ENCODE measurements at places on chromosomes 6 and 20.
A peak's percentile ranks its signal among the peaks of the same experiment; 100 is the strongest.

DNA sequence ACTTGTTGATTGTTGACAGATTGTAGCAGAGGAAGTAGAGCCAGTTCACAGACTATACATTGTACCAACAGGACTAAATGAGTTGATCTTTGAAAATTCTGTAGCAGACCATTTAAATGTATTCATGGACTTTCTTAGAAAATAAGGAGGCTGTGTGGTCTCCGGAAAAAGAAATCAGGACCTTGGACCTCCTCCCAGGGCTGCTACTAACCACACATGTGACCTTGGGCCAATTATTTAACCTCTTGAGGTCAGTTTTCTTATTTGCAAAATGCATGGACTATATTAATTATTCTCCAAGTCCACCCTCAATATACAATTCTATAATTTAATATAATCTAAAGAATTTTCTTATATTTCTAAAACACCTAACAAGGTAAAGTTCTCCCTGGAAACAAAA lies 492.0 kb upstream of the JAG1 start:
- no peak for DNase-seq

GRCh38 chr20:63701329-63702035 lies 5.0 kb downstream of the TNFRSF6B start:
- no peak for DNase-seq

DNA sequence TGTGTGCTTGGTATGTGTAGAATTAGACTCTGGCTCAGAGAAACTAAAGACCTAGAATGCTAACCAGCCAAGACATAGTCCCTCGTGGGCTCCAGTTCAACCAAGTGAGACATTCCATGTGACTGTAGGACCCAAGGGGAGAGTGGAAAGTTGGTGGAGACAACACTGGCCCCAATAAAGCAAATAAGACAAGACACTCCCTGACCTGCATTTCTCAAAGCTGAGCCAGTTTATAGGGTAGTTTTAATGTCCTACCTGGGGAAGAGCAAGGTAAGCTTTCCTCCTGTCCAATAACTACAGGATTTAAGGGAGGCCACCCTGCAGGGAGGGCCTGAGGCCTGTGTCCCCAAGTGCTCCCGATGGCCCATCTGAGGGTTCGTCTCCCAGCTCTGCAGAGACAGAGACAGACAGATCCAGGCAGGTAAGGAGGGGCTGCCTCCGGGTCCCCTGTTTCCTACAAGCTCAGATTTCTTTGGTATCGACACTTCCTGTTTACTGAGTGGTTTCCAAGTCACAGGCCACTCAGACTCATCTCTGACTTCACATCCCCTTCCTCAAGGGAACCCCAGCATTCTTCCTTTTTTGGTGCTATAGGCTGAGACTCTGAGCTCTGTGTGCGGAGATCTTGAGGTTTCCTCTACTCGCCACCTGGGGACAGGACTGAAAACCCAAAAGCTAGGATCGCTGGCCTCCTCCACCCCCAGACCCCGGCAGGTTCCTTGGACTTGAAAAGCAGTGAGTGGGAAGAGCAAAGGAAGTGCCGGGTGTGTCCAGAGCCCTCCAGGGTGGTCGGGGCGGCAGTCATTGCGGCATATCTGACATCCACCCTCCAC lies 92.4 kb downstream of the PRND start:
- no peak for DNase-seq

DNA sequence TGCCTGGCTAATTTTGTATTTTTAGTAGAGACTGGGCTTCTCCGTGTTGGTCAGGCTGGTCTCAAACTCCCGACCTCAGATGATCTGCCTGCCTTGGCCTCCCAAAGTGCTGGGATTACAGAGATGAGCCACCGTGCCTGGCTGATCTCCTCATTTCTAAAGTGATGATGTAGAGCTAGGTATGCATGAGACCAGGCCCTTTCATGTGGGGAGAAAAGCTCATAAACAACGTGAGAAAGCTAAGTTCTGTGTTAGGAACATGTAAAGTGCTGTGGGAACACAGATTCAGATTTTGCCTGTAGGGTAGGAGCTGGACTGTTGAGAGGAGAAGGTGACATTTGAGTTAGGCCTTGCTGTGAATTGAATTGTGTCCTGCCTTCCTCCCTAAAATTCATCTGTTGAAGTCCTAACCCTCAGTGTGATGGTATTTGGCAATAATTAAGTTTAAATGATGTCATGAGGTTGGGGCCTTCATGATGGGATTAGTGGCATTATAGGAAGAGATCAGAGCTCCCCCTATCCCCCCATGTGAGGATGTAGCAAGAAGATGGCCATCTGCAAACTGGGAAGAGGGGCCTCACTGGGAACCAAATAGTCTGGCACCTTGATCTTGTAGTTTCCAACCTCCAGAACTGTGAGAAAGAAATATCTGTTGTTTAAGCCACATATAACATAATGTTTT lies 49.2 kb downstream of the SCAND1 start:
- DNase-seq, result no peak

DNA sequence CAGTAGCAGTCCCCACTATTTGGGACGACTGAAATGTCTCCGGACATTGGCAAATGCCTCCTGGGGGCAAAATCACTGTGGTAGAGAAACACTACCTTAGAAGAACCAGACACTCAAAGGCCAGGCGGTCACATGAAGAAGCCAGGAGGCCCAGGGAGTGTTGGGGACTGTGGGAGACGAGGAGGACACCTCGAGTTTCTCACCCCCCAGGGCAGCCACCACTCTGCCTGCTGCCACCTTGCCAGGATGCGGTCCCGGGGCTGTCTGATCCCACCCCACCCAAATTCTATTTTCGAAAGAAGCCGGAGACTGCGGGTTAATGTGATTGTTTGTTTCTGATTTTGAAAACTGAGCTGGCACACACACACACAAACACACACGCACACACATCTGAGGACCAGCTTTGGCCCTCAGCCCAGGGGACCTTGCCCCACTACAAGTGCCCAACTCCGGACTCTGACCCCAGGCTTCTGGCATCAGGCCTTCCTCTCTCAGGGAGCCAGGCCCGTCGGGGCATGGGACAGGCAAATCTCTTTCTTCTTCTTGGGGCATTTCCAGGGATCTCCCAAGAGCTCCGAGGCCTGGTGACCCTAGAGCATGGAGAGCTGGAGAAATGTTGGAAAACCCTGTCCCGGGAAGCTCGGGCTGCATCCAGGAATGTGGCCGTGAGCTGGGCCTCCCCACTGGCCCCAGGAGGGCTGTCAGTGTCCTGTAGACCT lies 187.5 kb upstream of the PMEPA1 start:
- no peak for DNase-seq

GRCh38 chr20:59782986-59783640 lies 150.3 kb downstream of the SYCP2 start:
- peak; percentile 21 for DNase-seq

GRCh38 chr6:35808688-35809087 lies 3.5 kb downstream of the LHFPL5 start:
- peak; percentile 47 for DNase-seq

Data from iris pigment epithelial cell (primary cell).